ENCODE measurements at places on chromosomes 2 and 18. TPM values are rescaled to one million over a fixed set of nuclear protein-coding genes. Genes with fewer than 3 reads are reported as not detected.

Gene RIT2
- not detected for polyA plus RNA-seq

Gene LONRF2
- polyA plus RNA-seq, result 0.90 TPM

Gene SLC66A3
- 9.6 TPM for polyA plus RNA-seq

Gene TMEM198
- 2.5 TPM for polyA plus RNA-seq

Gene LYG1
- polyA plus RNA-seq, result 4.6 TPM

Gene METAP1D
- 10.5 TPM for polyA plus RNA-seq

Gene SNED1
- polyA plus RNA-seq, result 3.5 TPM

Gene UPP2
- polyA plus RNA-seq, result not detected

Gene ST8SIA5
- 6.7 TPM for polyA plus RNA-seq

Gene TRMT61B
- 10.7 TPM for polyA plus RNA-seq

Gene ANKRD30BL
- 0.08 TPM for polyA plus RNA-seq

Gene TMEM200C
- 0.22 TPM for polyA plus RNA-seq

Gene MRO
- 0.79 TPM for polyA plus RNA-seq

Gene MGAT4A
- polyA plus RNA-seq, result 3.9 TPM

- no peak for DNase-seq
These were observed 118.9 kb downstream of the WDR7 start for GRCh38 chr18:56770097-56770496.

DNA sequence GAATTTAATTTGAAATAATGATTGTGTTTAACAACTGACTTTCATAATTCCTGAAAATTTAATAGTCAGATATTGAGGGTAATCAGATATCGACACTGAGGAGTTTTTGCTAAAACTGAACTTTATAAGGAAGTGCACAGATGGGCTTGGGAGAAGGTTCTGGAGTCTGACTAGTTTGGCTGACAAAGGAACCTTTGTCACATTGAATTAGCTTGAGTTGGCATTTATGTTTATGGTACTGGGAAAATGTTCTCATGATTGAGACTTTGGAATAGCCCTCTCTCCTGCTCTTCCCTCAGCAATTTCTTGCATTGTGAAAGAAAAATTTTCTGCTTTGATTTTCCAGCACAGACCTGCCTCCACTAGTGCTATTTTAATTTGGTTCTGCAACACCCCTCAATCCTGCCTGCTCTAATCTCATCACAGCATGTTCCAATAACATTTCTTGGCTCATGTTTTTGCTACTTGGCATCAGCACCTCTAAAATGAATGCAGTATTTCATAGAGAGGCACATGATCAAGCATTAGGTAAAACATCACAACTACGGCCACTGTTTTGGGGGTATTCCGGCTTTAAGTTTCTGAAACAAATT lies 133.9 kb upstream of the FSHR start:
- DNase-seq, result no peak

- no peak for DNase-seq
These were observed 151.4 kb downstream of the ACKR3 start for GRCh38 chr2:236720974-236721540.

DNA sequence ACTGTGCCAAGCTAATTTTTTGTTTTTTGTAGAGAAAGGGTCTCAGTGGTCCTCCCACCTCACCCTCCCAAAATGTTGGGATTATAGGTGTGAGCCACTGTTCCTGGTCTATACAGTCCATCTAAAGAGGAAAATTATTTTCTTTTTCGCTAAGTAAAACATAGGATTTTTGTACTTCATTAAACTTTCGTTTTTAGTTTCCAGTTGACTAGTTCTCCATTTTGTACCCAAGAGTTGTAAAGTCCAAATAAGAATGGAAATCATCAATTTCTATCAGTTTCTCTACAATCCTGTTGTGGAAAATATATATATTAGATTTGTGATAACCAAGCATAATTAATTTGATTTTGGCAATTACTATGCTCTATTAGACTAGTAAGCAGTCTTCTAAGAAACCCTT lies 156.4 kb downstream of the BABAM2 start:
- no peak for DNase-seq

- no peak for DNase-seq
These were observed 86.7 kb upstream of the B3GNT7 start for GRCh38 chr2:231308631-231309428.

- DNase-seq, result no peak
These were observed 69.8 kb upstream of the TCF4 start for GRCh38 chr18:55657572-55658331.

DNA sequence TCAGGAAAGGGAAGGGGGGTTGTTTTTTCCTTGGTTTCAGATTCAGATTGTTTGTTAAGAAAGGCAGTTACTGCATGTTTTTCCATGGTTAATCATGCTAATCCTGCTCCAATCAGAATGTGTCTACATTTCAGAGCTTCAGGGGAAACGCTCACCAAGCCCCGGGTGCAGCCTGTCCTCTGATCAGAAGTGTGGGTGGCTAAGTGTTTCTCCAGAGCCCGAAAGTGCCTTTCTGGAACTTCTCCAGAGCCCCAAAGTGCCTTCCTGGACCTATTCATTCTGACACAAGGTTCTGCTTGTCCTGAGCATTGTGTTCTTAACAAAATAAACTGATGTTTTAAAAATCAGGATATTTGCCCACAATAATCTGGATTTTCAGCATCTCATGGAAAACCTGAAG lies 359.0 kb upstream of the ZNF521 start:
- no peak for DNase-seq

DNA sequence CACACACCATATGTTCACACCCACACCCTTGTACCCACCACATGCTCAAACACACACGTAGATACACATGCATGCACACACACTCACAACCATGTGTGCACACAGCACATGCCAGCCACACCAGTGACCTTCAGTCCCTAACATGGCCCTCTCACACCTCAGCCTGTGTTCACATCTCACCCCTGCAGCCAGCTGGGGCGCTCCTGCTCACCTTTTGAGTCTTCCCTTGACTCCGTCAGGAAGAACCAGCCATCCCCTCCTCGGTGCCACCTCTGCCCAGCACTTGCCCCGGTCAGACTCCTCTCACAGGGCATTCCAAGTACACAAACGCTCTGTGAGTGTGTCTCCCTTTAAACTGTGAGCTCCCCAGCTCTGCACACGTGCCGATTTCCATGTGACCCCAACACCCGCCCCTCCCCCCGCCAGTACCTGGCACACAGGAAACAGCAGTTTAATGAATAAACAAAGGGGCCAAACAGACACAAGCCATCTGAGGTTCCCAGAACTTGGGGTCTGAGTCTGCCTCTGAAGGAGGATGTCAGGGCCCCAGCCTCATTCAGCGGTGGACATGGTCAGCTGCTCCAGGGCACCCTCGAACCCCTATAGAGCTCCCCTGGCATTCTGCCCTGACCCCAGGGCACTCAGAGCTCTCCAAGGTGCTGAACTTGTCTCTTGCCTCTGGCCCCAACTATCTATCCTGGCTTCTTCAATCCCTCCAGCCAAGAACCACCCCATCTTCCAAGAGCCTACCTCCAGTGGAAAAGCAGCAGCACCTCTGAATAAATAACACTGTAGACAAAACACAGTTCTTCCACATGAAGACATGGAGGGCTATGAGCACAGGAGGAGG lies 252.9 kb downstream of the ATAD2B start:
- DNase-seq, result no peak

DNA sequence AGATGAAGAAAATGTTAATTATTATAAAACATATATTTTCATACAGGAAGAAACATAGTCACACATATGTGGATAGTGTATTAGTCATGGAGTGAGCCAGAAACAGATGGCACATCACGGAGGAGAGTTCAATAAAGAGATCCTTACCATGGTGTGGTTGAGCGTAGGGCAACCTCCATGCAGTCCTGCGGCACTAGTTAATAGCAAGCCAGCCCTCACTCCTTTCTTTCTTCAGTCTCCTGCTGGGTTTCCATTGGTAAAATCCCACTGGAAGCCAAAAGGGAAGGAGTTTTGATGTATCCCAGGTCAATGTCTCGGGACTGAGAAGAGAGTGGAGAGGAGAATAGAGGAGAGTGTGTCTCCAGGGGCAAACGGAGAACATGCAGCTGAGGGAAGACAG lies 328.1 kb downstream of the NR4A2 start:
- DNase-seq, result no peak

GRCh38 chr2:11042841-11043240 lies 112.4 kb upstream of the SLC66A3 start:
- DNase-seq, result no peak

DNA sequence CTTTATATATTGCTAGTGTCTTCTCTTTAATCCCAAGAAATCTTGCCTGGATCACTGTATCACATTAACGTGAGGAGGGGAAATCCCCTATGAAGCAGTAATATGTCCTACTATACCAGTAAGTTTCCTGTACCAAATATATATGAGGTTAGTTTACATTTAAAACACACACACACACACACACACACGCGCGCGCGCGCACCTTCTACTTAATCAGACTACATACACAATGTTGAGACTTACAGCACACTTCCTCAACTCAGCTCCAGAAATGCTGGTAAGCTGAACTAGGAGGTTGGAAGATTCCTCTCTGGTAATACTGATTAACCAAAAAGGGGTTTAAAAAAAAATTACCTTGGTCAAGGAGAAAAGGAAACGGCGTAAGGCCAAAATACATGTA lies 49.3 kb downstream of the USP34 start:
- no peak for DNase-seq

GRCh38 chr18:54358495-54359040 lies 862 bp downstream of the C18orf54 start:
- peak; percentile 38 for DNase-seq

GRCh38 chr2:113216891-113217454 lies 43.2 kb downstream of the PSD4 start:
- DNase-seq, result no peak

DNA sequence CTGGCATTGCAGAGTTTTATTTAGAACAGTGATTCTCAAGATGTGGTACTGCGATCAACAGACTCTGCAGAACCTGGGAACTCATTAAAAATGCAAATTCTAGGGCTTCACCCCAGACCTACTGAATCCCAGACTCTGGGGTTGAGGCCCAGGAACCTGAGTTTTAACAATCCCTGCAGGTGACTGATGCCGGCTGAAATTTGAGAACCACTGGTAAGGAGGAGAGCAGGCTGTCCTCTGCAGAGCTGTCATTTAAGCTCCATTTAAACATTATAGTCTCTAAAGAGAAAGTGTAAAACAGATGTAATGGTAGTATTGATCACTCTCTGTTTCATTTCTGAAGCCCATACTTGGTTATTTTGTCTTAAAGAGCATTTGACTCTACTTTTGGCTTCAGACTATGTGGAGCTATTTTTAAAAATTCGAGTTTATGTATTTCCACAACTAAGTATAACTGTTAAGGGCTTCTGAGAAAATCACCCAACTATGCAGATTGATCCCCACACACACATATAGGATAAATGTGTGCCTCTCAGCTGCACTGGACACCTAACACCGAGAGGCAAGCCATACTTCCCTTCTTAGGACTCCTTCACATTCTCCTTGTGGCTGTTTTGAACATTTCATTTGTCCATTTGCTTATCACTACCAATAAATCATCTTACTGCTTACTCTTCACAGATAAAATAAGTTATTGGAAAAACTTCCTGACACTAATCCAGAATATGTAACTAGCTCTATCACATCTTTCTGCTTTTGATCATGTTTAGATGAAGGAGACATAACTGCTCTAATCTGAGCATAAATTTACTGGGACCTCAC lies 487.5 kb downstream of the DLGAP1 start:
- no peak for DNase-seq

- no peak for DNase-seq
These were observed 136.2 kb downstream of the RGPD3 start for GRCh38 chr2:106332054-106332453.

GRCh38 chr2:112777036-112777435 lies 7.3 kb downstream of the IL1A start:
- no peak for DNase-seq

DNA sequence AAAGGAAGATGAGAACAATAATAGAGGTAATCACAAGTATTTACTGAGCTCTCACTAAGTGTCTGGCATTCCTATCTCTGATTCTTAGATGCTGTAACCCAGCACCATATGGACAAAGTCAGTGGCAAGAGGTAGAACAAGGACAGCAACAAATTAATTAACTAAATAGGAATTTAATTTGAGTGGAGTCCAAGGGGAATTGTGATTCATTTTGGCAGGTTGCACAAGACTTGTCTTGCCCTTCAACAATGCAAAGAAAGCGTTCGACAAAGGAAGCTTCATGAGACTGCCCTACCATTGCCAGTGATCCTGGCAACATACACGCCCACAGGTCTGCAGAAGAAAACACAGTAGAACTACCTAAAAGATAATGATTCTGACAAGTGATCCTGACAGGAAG lies 221.6 kb downstream of the RBM43 start:
- no peak for DNase-seq

DNA sequence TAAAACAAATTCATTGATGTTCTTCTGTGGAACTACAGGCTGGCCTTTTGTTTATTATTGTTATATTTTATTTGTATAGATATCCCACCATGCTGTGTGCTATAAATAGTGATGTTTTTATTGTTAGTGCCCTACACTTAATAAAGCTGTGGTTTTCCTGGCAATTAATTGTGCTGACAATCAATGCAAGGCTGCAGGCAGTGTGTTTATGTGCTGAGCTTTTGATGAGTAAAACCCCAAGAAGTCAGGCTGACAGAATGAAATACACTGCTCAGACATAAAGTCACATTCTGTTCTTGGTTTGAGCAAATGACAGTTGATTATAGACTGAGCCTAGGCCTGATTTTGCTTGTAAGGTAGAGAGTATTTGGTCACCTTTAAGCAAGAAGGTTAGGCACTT lies 362.7 kb downstream of the CPS1 start:
- DNase-seq, result no peak

GRCh38 chr2:231000211-231000904 lies 4.4 kb downstream of the SPATA3 start:
- no peak for DNase-seq

DNA sequence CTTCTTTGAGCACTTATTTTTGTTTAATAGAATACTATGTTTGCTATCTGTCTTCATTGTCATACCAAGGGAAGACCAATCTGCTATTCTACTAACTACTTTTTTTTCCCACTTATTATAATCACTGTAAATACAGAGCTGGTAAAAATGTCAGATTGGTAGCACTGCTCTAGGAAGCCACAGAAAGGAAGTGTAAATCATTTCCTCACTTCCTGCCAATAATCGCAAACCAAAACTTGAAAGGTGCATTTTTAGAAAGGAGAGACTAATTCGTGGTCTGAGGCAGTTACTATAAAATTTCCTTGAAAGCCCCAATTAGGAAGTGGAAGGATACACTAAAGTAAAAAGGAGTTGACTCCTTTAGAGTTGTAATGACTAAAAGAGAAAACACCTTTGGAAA lies 13.9 kb upstream of the THSD7B start:
- no peak for DNase-seq

DNA sequence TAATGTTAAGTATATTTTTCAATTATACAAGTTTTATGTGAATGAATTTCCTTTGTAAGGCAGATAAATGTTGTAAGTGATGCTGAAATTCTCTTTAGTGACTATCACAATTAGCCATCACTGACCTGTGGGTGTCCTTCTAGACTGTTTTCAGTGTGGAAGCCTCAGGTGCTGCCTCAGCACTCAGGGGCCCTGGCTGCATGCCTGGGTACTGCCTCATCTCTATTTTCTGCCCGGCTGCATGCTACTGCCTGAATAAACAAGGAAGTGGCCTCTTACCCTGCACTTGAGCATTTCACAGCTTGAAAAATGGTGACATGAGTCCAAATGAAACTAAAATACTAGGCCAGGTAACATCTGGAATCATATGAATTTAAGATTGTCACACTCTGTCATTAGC lies 787.6 kb upstream of the SALL3 start:
- peak; percentile 10 for DNase-seq

Measured in muscle of back (tissue), 13 donors.